AG08395 (cell line): ENCODE measurements at places on chromosomes 4 and X.

GRCh38 chr4:154612472-154613414 is at the start of gene FGG:
Gene FGG (minus strand): TSS chr4:154612656. CDS start chr4:154612609, 47 bp downstream.
- DNase-seq: no peak

GRCh38 chr4:6115342-6115741 is 85.0 kb downstream of the JAKMIP1 start:
- no peak for DNase-seq

- DNase-seq: no peak
Observed at GRCh38 chr4:103996064-103996463, 276.3 kb upstream of the TACR3 start.

GRCh38 chrX:103741879-103742278 is 31.2 kb downstream of the TMEM31 start:
- DNase-seq: no peak

DNA sequence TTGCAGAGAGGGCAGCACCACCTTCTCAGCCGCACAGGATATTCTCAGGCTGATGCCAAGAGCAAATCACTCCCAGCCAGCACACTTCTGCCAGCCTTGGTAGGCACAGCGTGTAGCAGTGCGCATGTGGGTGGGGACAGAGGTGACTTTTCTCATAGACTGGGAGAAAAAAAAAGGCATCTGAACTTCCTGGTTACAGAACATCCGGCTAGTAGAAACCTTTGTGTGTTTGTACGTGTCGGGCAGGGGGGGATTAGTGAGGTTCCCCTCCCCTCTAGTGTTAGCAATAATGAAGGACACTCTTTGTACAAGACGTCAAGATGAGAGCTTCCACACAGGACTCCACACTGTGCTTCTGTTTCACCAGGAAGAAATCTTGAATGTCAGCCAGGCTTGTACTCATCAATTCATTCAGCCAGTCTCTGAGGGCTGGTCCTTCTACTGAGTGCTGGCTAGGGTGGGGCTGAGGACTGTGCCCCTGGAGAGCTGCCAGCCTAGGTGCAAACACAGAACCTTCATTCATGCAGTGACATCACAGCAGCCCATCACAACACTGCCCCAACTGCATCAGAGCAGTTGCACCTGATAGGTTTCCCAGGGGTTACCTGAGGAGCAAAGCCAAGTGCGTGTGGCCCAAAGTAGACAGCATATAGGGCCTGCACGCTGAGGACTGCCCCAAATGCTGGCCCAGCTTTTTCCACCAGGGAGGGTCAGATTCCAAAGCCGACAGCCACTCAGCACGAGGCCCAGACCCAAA is 34.7 kb downstream of the SLC25A5 start:
- peak; percentile 24 for DNase-seq

DNA sequence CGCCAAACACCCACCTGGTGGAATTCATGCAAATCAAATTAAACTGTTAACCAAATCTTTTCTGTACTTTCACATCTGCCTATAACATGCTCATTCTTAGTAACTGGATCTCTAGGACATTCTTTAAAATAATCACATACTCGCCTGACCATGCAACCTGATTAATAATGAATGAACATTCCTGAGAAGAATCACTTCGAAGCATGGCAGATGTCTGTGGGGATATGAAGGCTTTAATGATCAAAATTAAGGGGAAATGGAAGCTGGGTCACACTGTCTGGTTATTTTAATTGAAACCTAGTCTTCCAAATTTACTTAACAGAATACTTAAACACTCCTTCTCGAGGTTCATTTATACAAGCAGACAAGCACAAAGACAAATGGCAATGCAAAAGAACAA is 44.2 kb downstream of the MID1 start:
- DNase-seq: no peak

DNA sequence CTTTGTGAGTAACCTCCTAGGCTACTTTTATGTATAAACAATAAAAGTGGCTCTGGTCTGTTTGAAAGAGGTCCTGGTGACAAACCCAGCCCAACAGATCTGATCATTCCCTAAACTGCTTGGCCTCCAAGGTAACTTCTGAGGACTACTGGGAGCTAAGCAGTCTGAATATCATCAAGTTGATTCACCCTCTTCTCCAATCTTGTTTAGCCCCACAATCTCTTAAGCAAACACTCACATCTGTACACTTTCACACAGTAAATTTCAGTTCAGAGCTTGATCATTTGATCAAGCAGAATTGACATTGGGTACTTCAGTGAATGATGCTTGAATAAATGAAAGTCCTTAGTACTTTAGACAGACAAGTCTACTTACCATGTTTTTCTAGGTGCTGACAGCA is 74.7 kb downstream of the HCCS start:
- DNase-seq: no peak
